ENCODE measurements at places on chromosomes 2 and 18. TPM values are rescaled to one million over a fixed set of nuclear protein-coding genes. Genes with fewer than 3 reads are reported as not detected.
A peak's percentile ranks its signal among the peaks of the same experiment; 100 is the strongest.

DNA sequence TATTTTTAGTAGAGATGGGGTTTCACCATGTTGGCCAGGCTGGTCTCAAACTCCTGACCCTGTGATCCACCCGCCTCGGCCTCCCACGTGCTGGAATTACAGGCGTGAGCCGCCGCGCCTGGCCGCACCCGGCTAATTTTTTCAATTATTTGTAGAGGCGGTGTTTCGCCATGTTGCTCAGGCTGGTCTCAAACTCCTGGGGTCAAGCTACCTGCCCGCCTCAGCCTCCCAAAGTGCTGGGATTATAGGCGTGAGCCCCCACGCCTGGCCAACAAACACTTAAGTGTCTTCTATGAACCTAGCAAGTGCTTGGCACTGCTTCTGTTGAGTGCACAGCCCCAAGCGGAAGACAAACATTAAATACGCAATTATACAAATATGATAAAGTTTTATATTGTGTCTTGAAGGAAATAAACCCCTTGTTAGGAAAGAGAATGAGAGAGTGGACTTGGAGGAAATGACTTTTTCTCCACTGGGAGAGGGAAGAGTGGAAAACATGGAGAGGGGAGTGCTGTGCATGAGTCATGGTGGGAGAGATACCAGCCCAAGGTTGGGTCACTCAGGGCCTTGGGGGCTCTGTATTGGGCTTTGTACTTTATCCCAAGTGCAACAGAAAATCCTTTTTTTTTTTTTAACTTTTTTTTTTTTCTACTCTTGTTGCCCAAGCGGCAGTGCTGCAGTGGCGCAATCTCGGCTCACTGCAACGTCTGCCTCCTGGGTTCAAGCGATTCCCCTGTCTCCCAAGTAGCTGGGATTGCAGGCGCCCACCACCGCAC lies 41.4 kb upstream of the ACTR2 start:
- no peaks in the 10 kb centered on the region for H3K27me3 ChIP-seq
- no peaks in the 10 kb centered on the region for H3K36me3 ChIP-seq
- H3K4me3 ChIP-seq = no peak overlapping the region
- no peak for DNase-seq
- H3K27ac ChIP-seq = no peak overlapping the region
- H3K4me1 ChIP-seq = no peaks in the 10 kb centered on the region

Gene ATP6V1B1
- 13.9 TPM for total RNA-seq

Gene UXS1
- 61.3 TPM for total RNA-seq

GRCh38 chr2:141021109-141021508 lies 1109.7 kb downstream of the LRP1B start:
- no peak for DNase-seq
- no peaks in the 10 kb centered on the region for H3K4me1 ChIP-seq
- no peak overlapping the region for H3K4me3 ChIP-seq
- no peaks in the 10 kb centered on the region for H3K27me3 ChIP-seq

- H3K4me1 ChIP-seq = peaks cover 17% of the 10 kb centered on the region
- peak within 1 kb of the TSS; percentile 76 for H3K4me3 ChIP-seq
- peak; percentile 94 for DNase-seq
- H3K36me3 ChIP-seq = 0 out of 2 replicates have a peak, but pooled peaks cover 3% of the 10 kb centered on the region
- H3K27me3 ChIP-seq = no peaks in the 10 kb centered on the region
Observed at GRCh38 chr2:241149925-241150659, at the start of gene PPP1R7. TSS of gene PPP1R7 (plus strand) at chr2:241150467. CDS start at chr2:241150496, 29 bp downstream.

- H3K36me3 ChIP-seq = no peaks in the 10 kb centered on the region
- no peak overlapping the region for H3K4me3 ChIP-seq
- H3K4me1 ChIP-seq = peaks cover 5% of the 10 kb centered on the region
- no peak overlapping the region for H3K27ac ChIP-seq
- no peak for DNase-seq
Observed at GRCh38 chr2:109517118-109517889, 96.5 kb downstream of the SEPTIN10 start.

DNA sequence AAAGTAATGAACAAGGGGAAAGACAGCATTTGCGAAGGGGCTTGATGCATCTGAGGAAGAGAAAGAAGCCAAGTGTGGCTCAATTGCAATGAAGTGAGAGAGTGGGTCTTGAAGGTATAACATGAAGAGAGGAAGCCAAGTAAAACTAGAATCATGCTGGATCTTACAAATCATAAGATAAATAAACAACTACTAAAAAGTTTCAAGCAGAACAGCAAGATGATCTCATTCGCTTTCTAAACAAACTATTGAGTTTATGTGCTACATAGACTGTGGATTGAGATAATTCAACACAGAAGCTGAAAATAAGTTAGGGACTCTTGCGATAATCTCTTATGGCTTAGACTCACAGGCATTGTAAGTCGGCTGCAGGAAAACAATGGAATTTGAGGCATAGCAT lies 1310.5 kb upstream of the NRXN1 start:
- H3K27ac ChIP-seq = no peak overlapping the region
- no peaks in the 10 kb centered on the region for H3K4me1 ChIP-seq
- no peaks in the 10 kb centered on the region for H3K36me3 ChIP-seq
- H3K4me3 ChIP-seq = no peak overlapping the region
- no peak for DNase-seq

- no peaks in the 10 kb centered on the region for H3K4me1 ChIP-seq
- no peaks in the 10 kb centered on the region for H3K27me3 ChIP-seq
- DNase-seq = no peak
- no peak overlapping the region for H3K4me3 ChIP-seq
- H3K36me3 ChIP-seq = no peaks in the 10 kb centered on the region
Observed at GRCh38 chr2:194616334-194616733, 1040.7 kb upstream of the SLC39A10 start.

- no peak overlapping the region for H3K27ac ChIP-seq
- H3K4me3 ChIP-seq = no peak overlapping the region
- no peak for DNase-seq
- H3K27me3 ChIP-seq = peaks cover 78% of the 10 kb centered on the region
- no peaks in the 10 kb centered on the region for H3K4me1 ChIP-seq
Observed at GRCh38 chr2:239903210-239903609, 121.9 kb downstream of the NDUFA10 start.

- no peaks in the 10 kb centered on the region for H3K27me3 ChIP-seq
- H3K4me3 ChIP-seq = no peak overlapping the region
- no peak overlapping the region for H3K27ac ChIP-seq
- no peak for DNase-seq
Observed at GRCh38 chr18:45656194-45656770, 41.0 kb downstream of the SLC14A2 start.
